Osteocyte (in vitro differentiated cells): ENCODE measurements at places on chromosomes 3 and 15.

- DNase-seq: peak; percentile 44
Measured at GRCh38 chr15:58568157-58568571, 136.4 kb downstream of the LIPC start.

DNA sequence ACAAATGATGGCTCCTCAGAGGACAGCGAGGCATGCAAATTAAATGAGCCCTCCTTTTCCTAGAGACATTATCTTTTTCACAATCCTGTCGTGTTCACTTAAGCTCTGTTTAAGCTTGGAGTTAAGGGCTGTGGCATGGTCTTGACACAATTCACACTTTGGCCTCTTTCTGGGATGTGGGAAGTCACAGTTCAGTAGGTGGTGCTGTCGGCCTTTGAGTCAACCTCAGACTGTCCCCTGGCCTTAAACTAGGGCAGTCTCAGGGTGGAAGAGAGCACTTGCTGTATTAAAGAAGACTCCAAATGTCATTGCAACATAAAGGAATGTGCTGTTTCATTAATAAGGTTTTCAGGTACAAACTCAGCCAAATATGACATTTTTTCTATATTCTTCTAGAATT lies 351.0 kb downstream of the MCTP2 start:
- DNase-seq: peak; percentile 42

DNA sequence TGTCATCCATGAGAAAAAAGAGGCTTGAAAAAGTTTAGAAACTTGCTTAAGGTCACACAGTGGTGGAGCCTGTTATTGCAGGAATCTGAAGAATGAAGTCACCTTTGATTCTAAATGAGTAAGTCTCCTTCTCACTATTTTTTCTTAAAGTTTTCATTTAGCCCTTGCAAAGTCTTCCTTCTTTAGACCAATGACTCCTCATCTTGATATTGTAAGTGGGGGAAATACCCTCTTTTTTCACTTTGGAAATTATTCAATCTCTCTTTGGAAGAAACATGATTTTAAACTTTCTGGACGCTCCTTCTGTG lies 787 bp upstream of the SLMAP start:
- no peak for DNase-seq

DNA sequence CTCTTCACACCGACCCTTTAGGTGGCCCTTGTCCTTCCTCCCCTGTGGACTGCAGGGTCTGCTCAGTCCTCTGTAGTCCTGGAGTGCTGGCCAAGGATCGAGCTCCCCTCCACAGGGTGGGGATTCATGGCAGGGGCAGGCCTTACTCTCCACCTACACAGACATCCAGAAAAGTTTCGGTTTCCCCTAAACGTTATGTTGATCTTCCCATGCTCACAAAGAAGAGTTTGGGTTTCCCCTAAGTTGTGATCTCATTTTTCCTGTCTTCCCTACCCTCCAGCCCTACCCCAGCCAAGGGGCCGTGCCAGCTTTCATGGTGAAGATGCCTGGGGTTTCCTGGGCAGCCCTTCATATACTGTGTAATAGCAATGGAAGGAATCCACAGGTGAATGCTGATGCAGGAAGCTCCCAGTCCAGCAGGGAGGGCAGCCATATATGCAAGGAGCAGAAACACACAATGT lies 10.3 kb downstream of the STOML1 start:
- DNase-seq: no peak

DNA sequence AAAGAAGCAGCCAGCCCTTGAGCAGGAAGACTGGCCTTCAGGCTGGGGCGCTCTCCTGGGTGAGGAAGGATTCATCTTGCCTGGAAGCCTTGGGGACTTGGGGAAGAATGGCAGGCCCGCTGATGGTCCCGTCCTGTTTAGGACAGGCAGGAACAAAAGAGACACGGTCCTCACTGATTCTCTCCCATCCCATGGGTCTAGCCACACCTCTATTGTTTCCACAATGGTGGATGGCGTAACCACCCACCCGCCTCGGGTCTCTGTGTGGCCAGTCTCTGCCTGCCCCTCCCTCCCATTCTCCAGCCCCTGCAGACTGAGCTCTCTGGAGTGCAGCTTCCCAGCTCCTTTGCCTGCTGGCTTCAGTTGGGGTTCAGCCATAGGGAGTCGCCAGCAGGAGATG lies 284.3 kb downstream of the UACA start:
- DNase-seq: no peak

DNA sequence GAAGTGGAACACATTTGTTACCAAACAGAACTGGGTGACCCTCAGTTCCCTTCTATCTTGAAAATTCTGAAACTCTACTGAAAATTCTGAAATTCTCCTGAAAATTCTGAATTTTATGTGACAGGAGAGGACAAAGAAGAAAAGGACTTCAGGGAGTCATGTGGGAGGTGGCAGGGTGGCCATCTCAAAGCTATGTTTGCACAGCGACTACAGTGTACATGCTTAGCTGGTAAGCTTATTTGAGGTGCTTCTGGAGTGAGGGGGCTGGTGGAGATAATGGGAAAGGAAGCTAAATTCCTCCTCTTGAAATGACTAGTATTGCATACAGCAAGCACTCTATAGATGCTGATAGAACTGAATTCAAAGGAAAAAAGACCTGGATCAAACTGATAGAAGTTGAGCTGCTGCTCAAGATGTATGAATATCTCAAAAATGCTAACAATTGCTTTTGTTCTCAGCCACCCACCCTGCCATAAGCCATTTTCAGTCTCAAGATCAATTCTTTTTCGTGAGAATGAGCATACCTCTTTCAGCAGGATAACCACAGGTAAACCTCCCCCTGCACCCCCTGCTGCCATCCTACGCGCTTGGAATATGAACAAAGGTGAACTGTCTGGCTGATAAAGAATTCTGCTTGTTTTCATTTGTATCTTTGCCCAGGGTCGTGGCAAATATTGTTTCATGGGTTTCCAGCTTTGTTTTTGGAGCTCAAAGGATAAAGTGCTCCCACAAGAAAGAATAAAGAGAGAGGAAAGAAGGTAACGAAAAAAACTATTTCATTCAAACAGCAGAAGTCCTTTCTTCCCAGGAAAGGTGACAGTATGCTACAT lies 16.6 kb upstream of the ARHGEF3 start:
- no peak for DNase-seq

- DNase-seq: no peak
Measured at GRCh38 chr3:42024591-42025351, 62.9 kb upstream of the ULK4 start.

DNA sequence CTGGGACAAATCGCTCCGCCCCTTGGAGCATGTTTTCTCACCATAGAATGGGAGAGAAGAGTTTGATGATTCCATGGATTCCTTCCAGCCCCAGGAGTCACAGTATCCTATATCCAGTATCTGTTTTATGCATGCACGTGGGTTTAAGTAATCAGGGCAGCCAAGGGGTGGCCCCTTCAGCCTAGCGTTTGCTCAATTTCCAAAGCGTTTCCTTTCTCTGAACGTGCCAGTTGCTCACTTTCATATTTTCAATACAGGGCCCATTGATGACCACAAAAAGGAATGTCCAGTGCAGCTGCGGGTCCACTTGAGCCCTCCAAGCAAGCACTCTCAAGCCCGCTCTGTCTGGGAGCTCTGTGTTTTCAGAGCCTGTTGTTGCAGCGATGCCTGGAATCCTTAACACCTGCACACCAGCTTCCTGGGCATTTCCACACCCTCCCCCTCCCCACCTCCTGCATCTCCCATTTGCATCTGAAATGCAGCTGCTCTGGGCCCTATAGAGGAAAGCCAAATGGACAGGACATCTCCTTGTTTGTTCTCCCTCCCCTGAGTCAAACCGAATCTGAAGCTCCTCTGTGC lies 164.3 kb upstream of the LPP start:
- peak; percentile 34 for DNase-seq

DNA sequence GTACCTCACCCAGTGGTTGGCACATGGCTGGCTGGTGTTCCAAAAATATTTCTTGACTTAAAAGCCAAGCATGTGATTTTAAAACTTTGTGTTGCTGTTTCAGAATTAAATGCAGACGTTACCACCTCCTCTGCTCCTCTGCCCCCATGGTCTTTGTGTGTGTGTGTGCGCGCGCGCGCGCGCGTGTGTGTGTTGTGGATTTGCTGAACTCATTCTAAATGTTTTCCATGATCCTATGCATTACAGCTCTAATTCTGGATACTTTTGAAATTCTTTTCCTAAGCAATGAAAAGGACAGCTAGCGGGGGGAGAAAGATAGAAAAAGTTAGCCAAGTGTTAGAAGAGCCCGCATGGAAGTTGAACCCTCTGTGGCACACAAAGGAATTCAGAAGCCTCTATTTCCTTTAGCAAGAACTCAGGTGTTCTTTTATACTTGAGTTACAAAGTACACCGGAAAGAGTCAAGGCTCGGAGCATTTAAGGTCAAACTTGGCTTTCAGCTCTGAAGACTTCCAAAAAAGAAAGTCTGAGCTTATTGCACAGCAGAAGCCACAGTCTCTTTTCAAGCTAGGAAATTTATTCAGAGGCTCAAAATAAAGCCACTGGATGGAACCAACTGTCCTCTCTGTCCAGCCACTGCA lies 350.5 kb upstream of the TBL1XR1 start:
- no peak for DNase-seq

- DNase-seq: no peak
Measured at GRCh38 chr3:148884261-148884660, 19.2 kb downstream of the CPA3 start.

- no peak for DNase-seq
Measured at GRCh38 chr3:26015752-26016151, 225.9 kb downstream of the OXSM start.

- no peak for DNase-seq
Measured at GRCh38 chr15:85527895-85528294, 147.5 kb downstream of the AKAP13 start.

- DNase-seq: no peak
Measured at GRCh38 chr3:48835650-48836366, 11.9 kb downstream of the PRKAR2A start.

- no peak for DNase-seq
Measured at GRCh38 chr15:31975830-31976229, 54.5 kb upstream of the CHRNA7 start.

- DNase-seq: no peak
Measured at GRCh38 chr3:129690406-129690805, 83.9 kb upstream of the PLXND1 start.

DNA sequence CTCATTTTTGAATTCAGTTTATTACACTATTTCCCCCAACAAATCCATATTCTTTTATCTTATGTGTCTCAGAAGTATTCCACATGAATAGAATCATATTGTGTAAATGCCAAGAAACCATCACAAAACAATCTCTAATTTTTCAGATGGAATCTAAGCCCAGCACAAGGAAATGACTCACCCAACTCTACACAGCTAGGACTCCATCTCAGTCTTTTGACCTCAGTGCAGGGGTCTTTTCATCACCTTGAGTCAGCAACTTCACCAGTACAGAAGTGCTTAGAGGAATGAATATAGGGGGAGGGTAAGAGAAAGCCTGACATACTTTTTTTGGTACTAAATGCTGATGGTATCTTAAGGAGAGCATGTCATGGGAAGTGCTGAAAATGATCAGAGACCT lies 169.3 kb upstream of the LRRN1 start:
- DNase-seq: no peak

GRCh38 chr15:57655809-57656208 lies 50.7 kb upstream of the POLR2M start:
- no peak for DNase-seq

- no peak for DNase-seq
Measured at GRCh38 chr3:69683082-69683806, 56.0 kb upstream of the MITF start.

DNA sequence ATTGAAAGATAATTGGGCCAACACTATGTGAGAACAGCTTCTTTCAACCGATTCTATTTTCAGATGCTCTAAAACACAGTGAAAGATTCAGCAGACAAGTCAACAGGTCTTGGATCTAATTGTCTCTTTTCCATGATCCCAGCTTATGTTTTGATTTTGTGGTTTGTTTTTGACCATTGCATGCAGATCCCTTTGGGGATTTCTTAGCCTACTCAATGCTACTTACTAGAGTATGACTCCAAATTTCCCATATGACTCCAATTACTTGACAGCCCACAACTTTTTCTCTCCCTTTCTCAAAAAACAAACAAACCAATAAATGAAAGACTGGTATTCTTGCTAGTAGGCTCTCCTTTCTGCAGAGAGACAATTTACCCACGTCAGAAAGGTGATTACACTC lies 67.1 kb downstream of the KCNH8 start:
- DNase-seq: no peak

GRCh38 chr3:140096037-140096436 lies 161.1 kb downstream of the CLSTN2 start:
- DNase-seq: no peak

DNA sequence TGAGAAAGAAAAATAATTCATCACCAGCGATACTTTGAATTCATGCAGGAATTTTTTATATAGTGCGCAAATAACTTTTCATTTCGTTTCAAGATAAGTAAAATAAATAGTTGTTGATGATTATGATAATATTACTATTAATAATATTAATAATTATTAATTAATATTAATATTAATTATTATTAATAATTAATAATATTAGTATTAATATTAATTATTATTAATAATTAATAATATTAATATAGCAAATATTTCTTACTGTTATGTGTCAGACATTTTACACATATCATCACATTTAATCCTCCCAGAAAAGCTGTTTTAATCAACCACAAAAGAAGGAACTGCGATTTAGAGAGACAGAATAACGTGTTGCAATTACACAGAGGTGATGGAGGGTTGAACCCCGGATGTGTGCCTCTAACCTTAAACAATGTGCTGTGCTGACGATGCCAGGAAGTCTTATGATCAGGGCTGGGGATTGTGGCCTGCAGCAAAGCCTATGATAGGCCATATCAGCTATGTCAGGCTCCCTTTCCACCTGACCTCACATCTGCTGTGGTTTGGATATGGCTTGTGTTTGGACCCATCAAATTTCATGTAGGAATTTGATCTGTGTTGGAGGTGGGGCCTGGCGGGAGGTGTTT lies 263.5 kb upstream of the NR2F2 start:
- no peak for DNase-seq

GRCh38 chr15:101305820-101306255 lies 10.8 kb upstream of the SNRPA1 start:
- peak; percentile 59 for DNase-seq

GRCh38 chr3:49883998-49884397 lies 14.3 kb upstream of the CAMKV start:
- DNase-seq: no peak

GRCh38 chr3:128969993-128970739 lies 23.7 kb downstream of the CFAP92 start:
- no peak for DNase-seq

- DNase-seq: no peak
Measured at GRCh38 chr15:25848784-25849156, 14.4 kb downstream of the ATP10A start.

DNA sequence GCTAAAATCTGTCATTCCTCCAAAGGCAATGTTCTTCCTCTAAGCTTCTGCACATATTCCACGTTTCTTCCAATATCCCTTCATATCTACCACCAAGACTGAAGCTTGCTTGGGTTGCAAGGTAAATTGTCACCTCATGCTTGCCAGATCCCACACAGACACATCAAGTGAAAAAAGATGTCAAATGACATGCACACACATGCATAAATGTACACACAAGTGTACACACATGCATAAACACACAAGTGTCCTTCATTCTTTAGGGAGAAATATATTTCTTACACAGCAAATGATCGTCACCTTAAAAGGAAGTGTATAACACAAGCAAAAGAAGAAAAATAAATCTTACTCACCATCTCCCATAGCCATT lies 59.4 kb downstream of the CLASP2 start:
- DNase-seq: no peak
